Natural killer cell (primary cell): ENCODE measurements at places on chromosomes 2 and 18.

GRCh38 chr2:85887566-85888019 is 1.2 kb downstream of the ST3GAL5 start:
- no peaks in the 10 kb centered on the region for H3K27me3 ChIP-seq
- H3K27ac ChIP-seq: peak overlapping the region; percentile 49
- H3K4me1 ChIP-seq: peaks cover 55% of the 10 kb centered on the region
- H3K36me3 ChIP-seq: no peaks in the 10 kb centered on the region
- peak; percentile 37 for DNase-seq
- H3K4me3 ChIP-seq: peak overlapping the region; percentile 64

DNA sequence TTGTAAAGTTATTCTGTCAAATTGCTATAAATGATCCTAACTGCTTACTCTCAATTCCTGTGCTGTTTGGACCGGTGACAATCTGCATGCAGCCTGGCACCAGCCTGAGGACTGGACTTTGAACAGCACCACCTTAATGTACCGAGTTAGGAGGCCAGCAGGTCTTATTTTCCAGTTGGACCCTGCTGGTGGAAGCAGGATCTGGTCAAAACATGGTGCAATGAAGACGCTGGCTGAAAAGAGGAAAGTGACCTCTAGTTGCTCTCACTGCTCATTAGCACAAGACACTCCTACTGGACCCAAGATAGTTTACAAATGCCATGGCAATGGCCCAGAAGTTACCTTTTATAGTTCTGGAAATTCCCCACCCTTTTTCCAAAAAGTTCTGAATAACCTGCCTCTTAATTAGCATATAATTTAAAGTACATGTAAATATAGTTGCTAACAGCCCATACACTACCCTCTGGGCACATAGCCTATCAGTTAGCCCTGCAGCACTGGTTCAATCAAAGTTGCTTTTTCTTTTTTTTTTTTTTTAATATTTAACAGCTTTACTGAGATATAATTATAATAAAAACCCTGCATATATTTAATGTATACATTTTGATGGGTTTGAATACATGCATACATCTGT is 35.8 kb downstream of the RBKS start:
- H3K4me1 ChIP-seq: no peaks in the 10 kb centered on the region
- H3K36me3 ChIP-seq: no peaks in the 10 kb centered on the region
- DNase-seq: no peak
- H3K4me3 ChIP-seq: no peak overlapping the region
- H3K27ac ChIP-seq: no peak overlapping the region
- H3K27me3 ChIP-seq: no peaks in the 10 kb centered on the region

- no peaks in the 10 kb centered on the region for H3K4me1 ChIP-seq
- H3K4me3 ChIP-seq: no peak overlapping the region
- no peaks in the 10 kb centered on the region for H3K36me3 ChIP-seq
- DNase-seq: no peak
These were observed 30.7 kb downstream of the IGFBP5 start for GRCh38 chr2:216664593-216665034.

GRCh38 chr2:142863485-142863961 is 13.9 kb upstream of the KYNU start:
- no peak overlapping the region for H3K27ac ChIP-seq
- no peaks in the 10 kb centered on the region for H3K36me3 ChIP-seq
- H3K4me3 ChIP-seq: no peak overlapping the region
- H3K4me1 ChIP-seq: peaks cover 16% of the 10 kb centered on the region
- DNase-seq: no peak

- DNase-seq: no peak
- H3K27ac ChIP-seq: no peak overlapping the region
- no peaks in the 10 kb centered on the region for H3K4me1 ChIP-seq
- H3K36me3 ChIP-seq: no peaks in the 10 kb centered on the region
- H3K27me3 ChIP-seq: no peaks in the 10 kb centered on the region
These were observed 71.1 kb upstream of the DSC1 start for GRCh38 chr18:31233621-31234275.

DNA sequence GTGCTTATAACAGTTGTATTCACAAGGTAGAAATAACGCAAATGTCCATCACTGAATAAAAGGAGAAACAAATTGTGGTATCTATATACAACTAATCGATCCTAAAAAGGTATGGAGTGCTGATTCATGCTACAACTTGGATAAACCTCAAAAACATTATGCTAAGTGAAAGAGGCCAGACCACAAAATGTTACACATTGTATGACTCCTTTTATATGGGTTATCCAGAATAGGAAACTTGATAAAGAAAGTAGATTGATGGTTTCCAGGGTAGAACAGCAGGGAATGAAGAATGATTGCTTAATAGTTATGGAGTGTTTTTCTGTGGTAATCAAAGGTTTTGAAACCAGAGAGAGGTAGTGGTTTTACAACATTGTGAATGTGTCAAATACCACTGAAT is 432.2 kb upstream of the TRIB2 start:
- H3K27ac ChIP-seq: no peak overlapping the region
- H3K4me1 ChIP-seq: no peaks in the 10 kb centered on the region
- H3K36me3 ChIP-seq: no peaks in the 10 kb centered on the region
- no peak overlapping the region for H3K4me3 ChIP-seq
- no peaks in the 10 kb centered on the region for H3K27me3 ChIP-seq
- DNase-seq: no peak

DNA sequence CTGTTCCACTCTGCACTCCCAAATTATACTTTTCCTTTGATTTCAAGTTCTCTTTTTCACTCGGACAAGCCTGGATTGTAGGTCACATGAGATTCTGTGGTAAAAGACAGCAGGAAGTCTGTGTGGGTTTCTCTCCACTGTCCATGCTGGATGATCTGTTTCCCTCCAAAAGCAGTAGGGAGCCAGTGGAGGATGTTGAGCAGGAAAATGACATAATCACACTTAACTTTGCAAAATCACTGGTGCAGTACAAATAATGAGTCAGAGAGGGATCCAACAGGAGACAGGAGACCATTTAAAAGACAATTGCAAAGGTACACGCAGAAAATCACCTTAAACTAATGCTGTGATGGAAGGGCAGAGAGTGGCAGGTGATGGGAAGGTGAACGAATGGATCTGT is 301.3 kb downstream of the ZNF407 start:
- no peak for DNase-seq
- no peaks in the 10 kb centered on the region for H3K36me3 ChIP-seq
- no peak overlapping the region for H3K4me3 ChIP-seq
- H3K27ac ChIP-seq: no peak overlapping the region
- H3K27me3 ChIP-seq: no peaks in the 10 kb centered on the region

GRCh38 chr2:113028112-113028511 is 22.9 kb downstream of the IL36A start:
- no peak for DNase-seq
- no peaks in the 10 kb centered on the region for H3K4me1 ChIP-seq
- no peak overlapping the region for H3K4me3 ChIP-seq
- no peaks in the 10 kb centered on the region for H3K27me3 ChIP-seq
- no peak overlapping the region for H3K27ac ChIP-seq

DNA sequence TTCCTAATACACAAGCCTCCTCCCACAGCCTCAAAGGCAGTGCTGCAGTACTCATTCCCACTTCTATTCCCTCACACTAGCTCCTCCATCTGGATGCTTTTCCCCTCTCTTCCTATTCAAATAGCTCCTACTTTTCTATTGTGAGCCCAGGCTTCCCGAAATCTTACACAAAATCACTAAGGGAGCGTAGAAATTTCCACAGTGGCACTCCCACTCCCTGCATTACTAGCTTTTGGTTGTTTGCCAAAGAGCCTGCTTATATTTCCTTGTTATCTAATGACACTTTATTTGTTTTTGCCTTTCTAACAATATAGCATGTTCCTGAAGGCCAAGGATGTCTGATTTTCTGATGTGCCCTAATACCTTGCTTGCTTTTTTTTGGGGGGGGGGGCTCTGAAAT is 10.9 kb downstream of the EPAS1 start:
- H3K4me1 ChIP-seq: peaks cover 9% of the 10 kb centered on the region
- H3K27ac ChIP-seq: no peak overlapping the region
- H3K4me3 ChIP-seq: no peak overlapping the region
- no peak for DNase-seq

DNA sequence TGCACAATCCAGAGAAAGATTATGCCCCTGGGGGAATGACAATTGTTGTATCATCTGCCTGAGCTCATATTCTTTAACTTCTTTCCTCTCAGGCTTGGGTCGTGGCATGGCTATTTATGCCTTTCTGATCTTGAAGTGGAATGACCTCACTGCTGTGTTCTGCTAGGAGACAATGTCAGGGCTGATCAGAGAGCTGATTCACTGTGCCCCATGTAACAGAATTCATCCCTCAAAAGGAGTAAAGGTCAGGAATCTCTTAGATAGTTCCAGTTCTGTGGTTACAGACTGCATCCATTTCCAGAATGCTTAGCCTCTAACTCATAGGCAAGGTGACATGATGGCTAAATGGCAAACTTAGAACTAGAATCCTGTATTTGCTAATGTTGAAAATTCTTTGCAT is 511.7 kb upstream of the CNTNAP5 start:
- H3K4me1 ChIP-seq: no peaks in the 10 kb centered on the region
- DNase-seq: no peak
- H3K36me3 ChIP-seq: no peaks in the 10 kb centered on the region
- H3K27me3 ChIP-seq: no peaks in the 10 kb centered on the region

DNA sequence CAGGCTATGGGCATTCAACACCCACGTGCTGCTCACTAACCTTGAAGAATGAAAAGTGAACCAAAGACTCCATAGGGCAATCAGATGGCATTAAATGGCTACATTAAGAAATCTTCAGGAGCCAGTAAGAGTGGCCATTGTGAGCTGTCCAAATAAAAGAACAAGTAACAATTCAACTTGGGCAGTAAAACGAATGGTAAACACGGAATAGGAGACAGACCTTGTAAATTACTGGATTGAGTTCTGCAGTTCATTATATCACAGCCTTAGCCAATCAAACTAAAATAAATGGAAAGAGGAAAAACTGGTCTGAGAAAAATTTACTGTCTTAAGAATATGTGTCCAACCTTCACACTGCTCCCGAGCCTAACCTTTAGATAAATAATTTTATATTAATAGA is 306.5 kb upstream of the ZNF521 start:
- H3K27me3 ChIP-seq: peaks cover 2% of the 10 kb centered on the region
- no peak overlapping the region for H3K4me3 ChIP-seq
- H3K4me1 ChIP-seq: no peaks in the 10 kb centered on the region
- no peak overlapping the region for H3K27ac ChIP-seq
- H3K36me3 ChIP-seq: no peaks in the 10 kb centered on the region

DNA sequence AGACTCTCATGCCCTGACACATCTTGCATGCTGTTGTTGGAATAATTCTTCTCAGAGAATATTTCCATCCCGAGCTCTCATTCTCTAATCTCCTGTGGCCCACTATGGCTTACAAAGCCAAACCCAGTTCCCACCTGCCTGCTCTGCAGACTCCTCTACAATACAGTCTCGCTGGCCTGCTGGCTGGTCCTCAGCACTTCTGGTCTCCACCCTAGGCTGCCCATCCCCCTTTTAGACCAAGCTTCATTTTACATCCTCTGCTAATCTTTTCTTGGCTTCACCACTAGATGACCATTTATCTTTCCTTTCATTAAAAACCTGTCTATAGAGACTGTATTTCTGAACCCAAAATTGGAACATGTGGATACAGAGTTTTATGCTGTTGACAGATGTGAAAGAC is 42.5 kb upstream of the YPEL5 start:
- H3K4me3 ChIP-seq: no peak overlapping the region
- H3K27me3 ChIP-seq: no peaks in the 10 kb centered on the region
- H3K4me1 ChIP-seq: no peaks in the 10 kb centered on the region
- no peaks in the 10 kb centered on the region for H3K36me3 ChIP-seq
- DNase-seq: no peak

DNA sequence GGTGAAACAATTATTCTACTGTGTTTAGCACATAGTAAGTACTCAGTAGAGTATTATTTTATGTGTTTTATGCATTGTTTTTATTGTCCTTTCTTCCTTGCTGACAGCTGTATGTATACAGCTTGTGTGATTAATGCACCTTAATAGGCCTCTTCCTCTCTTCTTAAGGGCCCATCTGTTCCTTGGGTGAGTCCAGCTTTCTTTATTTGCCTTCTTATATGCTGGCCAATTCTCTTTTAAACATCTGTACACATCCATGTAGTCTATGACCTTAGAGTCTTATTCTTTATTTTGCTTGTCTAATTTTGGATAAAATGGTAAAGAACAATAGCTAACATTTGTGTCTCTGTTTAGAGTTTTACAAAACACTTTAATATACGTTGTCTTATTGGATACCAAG is 333.7 kb upstream of the MEIS1 start:
- H3K27me3 ChIP-seq: no peaks in the 10 kb centered on the region
- no peaks in the 10 kb centered on the region for H3K36me3 ChIP-seq
- no peak overlapping the region for H3K27ac ChIP-seq
- H3K4me1 ChIP-seq: no peaks in the 10 kb centered on the region
- DNase-seq: no peak

- H3K27ac ChIP-seq: no peak overlapping the region
- H3K4me3 ChIP-seq: no peak overlapping the region
- no peaks in the 10 kb centered on the region for H3K27me3 ChIP-seq
- no peak for DNase-seq
- no peaks in the 10 kb centered on the region for H3K36me3 ChIP-seq
- H3K4me1 ChIP-seq: no peaks in the 10 kb centered on the region
These were observed 265.0 kb upstream of the SLC8A1 start for GRCh38 chr2:40716879-40717278.

- no peaks in the 10 kb centered on the region for H3K36me3 ChIP-seq
- no peak overlapping the region for H3K4me3 ChIP-seq
- no peaks in the 10 kb centered on the region for H3K27me3 ChIP-seq
- H3K4me1 ChIP-seq: no peaks in the 10 kb centered on the region
- no peak for DNase-seq
These were observed 28.9 kb downstream of the LDLRAD4 start for GRCh38 chr18:13247506-13247905.

DNA sequence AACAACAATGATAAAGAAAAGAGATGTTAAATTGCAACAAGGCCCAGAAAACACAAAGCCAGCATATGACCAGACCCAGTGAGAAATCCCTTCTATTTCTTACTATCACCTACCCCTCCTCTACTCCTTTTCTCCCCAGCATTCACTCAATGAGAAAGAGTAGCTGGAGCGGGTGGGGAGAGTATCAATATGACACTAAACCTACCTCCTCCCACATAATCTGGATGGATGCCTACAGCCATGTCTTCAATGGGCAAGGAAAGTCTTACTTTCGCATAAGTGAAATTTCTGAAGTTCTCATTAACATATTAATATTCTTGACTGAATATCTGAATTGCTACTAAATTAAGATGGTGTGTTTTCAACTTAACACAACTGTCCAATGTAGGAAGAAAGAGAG is 78.2 kb downstream of the AFF3 start:
- H3K27me3 ChIP-seq: no peaks in the 10 kb centered on the region
- no peak overlapping the region for H3K4me3 ChIP-seq
- DNase-seq: no peak

- peaks cover 16% of the 10 kb centered on the region for H3K4me1 ChIP-seq
- H3K4me3 ChIP-seq: peak overlapping the region; percentile 53
- no peak for DNase-seq
- no peaks in the 10 kb centered on the region for H3K27me3 ChIP-seq
- H3K36me3 ChIP-seq: no peaks in the 10 kb centered on the region
These were observed 708 bp upstream of the RPIA start for GRCh38 chr2:88690591-88691338.

DNA sequence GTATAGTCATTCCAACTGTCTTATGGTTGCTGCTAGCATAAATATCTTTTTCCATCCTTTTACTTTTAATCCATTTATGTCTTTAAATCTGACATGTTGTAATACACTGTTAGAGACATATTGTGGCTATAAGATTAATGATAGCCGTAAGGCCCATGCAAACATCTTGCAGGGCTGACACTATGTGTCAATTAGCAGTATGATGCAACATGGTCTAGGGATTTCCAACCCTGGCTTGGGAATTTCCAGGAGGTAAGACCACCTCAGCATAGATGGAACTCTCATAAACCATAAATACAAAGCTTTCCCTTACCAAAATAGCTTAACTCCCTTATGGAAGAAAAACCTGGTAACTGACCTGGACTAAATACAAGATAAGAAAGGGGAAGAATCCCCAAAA is 16.5 kb downstream of the SCLY start:
- no peaks in the 10 kb centered on the region for H3K4me1 ChIP-seq
- H3K36me3 ChIP-seq: peaks cover 31% of the 10 kb centered on the region
- H3K27me3 ChIP-seq: no peaks in the 10 kb centered on the region
- H3K27ac ChIP-seq: no peak overlapping the region
- no peak for DNase-seq
- H3K4me3 ChIP-seq: no peak overlapping the region
